ENCODE measurements at places on chromosomes 1 and 21. TPM values are rescaled to one million over a fixed set of nuclear protein-coding genes. Genes with fewer than 3 reads are reported as not detected.

DNA sequence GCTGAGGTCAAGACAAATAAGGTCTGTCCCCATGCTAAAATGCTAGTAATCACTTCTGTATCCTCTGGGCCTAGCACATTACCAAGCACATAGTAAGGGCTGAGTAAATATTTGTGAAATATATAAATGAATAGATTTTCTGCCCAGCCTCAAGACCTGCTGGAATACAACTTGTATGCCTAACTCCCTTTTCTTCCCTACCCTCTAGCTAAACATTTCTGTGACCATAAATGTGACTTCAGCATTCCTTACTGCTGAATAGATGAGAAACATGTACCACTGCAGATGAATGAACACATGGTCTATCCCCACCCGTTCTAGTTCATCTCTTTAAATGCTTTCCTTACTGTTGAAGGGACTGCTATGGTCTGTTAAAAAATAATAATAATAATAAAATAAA is 209.0 kb upstream of the HOOK1 start:
- DNase-seq, result peak; percentile 25

DNA sequence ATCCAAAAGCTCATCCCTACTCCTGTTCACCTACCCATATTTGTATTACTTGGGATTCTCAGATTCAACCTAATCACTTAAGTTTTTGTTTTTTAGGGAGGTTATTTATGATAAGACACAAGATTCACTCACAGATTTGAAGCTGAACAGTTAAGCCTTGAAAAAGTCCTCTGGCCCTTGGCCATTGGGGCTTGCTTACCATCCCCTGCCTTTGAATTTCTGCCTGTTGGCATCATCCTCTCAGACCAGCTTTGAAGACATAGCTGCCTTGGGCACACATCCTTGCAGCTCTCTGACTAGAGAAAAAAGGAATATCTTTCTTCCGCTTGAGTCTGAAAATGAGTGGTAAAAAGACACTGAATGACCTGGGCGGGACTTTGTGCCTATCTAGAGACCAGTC is 41.8 kb upstream of the RALGPS2 start:
- peak; percentile 16 for DNase-seq

Gene FBXO28
- 41.5 TPM for total RNA-seq

DNA sequence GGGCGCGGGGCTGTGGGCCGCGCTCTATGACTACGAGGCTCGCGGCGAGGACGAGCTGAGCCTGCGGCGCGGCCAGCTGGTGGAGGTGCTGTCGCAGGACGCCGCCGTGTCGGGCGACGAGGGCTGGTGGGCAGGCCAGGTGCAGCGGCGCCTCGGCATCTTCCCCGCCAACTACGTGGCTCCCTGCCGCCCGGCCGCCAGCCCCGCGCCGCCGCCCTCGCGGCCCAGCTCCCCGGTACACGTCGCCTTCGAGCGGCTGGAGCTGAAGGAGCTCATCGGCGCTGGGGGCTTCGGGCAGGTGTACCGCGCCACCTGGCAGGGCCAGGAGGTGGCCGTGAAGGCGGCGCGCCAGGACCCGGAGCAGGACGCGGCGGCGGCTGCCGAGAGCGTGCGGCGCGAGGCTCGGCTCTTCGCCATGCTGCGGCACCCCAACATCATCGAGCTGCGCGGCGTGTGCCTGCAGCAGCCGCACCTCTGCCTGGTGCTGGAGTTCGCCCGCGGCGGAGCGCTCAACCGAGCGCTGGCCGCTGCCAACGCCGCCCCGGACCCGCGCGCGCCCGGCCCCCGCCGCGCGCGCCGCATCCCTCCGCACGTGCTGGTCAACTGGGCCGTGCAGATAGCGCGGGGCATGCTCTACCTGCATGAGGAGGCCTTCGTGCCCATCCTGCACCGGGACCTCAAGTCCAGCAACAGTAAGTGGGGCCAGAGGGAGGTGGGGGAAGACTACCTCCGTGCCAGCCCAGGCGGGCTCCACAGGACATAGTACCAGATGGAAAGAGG is 808 bp downstream of the MAP3K21 start:
- no peak for DNase-seq

DNA sequence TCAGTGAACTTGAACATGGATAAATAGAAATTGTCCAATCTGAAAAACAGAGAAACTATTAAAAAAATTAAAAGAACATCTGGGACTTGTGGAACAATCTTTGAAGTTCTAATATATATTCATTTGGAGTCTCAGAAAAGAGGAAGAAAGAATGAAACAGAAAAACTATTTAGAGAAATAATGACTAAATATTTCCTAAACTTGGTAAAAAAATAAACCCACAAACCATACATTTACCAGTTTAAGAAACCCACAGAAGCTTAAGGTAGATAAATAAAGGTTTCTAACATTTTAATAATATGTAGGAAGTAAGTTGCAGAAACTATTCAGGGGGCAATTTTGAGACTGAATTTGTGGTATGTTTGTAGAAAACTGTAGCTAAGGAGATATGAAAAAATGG is 437.8 kb downstream of the PTBP2 start:
- no peak for DNase-seq

DNA sequence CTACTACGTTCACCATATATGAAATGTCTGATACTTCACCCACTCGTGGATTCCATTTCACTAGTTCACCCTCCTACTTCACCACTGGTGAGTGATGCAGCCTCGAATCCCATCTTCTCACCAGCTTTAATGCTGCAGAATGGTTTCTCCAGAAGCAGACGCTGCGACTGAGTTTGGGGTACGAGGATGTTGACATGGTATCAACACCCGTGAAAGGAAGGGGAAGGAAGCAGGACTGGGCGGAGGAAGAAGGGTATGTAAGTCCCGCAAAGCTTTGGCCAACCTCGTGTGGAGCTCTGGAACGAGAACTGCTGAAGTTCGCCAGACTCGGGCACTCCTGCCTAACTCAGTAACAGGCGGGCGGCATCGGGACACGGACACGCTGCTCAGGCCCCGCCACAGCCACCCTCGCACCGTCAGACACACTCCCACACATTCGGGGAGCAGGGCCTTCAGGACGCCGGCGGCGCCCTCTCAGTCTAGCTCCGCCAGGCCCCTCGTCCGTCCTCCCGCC is 833 bp upstream of the DIP2A start:
- peak; percentile 59 for DNase-seq

GRCh38 chr1:108117945-108118902 is 81.9 kb downstream of the SLC25A24 start:
- peak; percentile 50 for DNase-seq

DNA sequence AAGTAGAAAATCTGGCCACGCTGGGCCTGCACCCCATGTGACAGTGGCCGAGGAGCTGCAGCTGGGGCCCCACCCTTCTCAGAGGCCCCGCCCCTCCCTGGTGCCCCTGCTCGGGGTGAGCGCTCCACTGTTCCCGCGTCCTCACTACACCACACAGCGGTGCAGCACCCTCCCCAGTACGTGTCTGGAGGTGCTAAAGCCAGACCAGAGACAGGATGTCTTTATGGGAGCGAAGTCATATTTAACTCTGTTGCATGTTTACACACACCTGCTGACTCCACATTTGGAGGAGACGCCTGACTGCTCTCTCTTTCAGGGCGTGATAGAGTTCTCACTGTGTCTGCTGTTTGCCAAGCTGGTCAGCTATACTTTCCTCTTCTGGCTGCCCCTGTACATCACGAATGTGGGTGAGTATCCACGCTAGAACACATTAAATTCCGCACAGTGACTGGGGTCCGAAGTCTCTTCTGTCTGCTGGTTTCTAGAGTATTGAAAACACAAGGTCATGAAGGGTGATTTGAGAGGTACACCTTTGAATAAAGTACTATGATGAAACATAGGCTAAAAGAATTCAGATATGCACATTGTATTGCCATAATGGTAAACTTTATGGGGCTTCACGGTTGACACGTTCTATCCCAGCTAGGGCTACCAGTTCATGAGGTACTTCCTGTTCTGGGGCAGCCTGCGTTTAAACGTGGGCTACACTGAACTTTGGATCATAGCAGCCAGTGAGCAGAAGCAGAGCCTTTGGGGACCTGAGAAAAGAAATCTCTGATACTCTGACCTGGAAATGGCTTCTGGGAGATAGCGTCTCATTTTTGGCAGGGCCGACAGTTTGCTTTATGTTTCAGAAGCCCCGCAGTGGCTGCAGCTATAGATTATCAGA is 48.4 kb downstream of the SLC37A1 start:
- DNase-seq, result no peak

- DNase-seq, result peak; percentile 98
Observed at GRCh38 chr1:235971571-235972310, 93.1 kb downstream of the NID1 start.

Gene IL22RA1
- total RNA-seq, result not detected

DNA sequence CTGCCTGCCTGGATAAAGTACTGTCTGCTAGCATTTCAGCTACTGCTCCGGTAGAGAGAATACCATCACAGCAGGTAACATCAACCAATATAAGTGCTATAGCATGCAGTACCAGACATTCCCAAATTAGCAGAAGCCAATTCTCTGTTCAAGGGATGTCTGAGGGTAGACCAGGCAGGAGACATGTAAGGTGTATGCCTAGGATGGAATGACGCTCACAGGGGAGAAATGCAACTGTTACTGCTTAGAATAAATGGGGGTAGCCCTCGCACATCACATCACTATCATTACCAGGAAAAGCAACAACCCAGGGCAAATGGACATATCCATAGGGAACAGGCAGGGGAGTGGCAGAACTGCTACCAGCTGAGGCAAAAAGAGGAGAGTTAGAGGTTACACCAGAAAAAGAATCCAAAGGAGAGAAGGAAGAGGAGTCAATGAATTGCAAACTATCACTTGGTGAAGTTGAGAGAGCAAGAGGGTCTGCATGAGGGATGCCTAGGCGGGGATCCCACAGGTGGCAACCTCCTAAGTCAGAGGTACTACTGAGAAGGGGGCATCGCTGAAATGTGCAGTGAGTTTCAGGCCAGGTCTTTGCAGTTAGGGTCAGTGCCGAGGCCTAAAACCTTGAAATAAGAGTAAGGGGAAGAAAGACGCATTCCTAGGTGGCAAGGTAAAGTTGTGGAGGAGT is 1.1 kb downstream of the UBE2Q1 start:
- DNase-seq, result no peak

DNA sequence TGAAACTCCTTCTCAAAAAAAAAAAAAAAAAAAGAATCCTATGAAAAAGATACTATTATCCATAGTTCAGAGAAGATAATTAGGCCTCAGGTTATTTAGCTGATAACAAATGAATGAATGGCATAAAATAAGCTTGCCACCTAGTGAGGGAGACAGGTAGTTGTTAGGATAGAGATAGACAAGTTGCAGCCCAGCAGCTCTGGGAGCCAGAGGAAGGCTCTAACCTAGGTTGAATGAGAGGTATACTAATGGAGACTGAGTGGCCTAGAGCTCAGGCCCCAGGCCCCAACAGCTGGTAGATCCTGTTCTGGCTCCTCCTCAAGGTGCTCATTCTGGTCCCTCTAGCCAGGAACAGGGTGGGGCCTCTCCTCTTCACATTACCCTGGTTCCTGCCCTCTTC is 20.6 kb upstream of the RSPO1 start:
- DNase-seq, result no peak

DNA sequence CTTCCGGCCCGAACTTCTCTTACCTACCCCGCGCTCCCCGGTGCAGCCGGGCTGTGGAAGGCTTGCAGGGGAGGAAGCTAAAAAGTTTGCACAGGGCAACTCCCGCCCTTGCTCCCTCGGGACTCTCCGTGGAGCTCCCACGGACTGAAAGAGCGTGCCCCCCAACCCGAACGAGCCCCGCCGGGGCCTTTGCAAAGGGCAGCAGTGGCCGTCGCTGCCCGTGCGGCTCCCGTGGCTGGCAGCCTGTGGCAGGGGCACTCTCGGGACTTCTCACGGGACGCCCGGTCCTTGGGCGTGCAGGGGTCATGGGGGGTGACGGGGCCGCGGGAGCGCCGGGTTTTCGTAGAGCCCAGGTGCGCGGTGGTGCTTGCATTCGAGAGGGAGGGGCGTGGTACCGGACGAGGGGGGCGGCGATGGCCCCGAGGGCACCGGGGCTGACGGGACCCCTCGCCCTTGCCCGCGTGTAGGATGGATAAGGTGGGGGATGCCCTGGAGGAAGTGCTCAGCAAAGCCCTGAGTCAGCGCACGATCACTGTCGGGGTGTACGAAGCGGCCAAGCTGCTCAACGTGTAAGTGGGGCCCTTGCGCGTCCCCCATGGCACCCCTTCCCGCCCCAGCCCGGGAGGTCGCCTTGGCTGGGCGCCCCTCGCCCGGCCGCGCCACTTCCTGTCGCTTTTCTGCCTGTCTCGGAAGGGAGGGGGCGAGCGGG is 711 bp downstream of the GADD45A start:
- DNase-seq, result peak; percentile 38

GRCh38 chr1:88579598-88579997 is 104.5 kb upstream of the PKN2 start:
- no peak for DNase-seq

Gene CCDC27
- not detected for total RNA-seq

DNA sequence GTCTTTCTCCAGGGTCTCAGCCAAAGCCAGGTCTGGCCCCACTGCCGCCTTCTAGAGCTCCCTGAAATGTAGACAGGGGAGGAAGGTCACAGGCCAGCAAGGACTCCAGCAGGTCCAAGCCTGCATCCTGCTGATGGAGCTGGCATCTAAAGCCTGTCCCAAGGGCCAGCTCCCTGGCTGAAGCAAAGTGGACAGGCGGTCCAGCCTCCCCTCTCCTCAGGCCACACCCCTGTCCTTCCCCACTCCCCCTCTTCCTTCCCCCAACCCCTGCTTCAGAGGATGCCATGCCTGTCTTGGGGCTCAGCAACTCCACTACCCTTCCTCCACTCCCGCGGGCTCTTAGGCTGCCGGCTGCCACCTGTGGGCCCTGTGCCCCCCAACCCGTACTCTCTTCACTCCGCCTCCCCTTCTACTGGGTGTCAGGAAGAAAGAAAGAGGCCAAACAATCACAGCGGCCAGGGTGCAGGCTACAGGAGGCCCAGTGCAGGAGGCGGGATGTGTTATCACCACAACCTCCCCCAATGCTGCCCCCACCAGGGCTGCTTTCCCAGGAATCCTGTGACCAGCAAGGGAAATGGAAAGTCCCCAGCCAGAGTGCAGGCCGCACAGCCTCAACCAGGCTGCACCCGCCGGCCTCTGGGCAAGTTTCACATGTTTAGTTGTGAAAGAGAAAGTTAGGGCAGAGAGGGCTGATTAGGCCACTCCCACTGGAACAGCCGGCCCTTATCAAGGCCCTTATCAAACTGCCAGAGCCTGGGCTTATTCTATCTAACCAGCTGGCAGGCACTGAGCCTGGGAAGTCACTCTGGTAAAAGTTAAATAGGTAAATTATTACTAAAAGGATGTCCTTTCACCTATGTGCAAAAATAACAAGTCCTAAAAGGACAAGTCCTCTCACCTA is 34.1 kb downstream of the ACOT7 start:
- peak; percentile 97 for DNase-seq

GRCh38 chr1:156746406-156746727 is 5.1 kb downstream of the HDGF start:
- no peak for DNase-seq
